GM04504 (cell line): ENCODE measurements at places on chromosomes 2 and 18.

DNA sequence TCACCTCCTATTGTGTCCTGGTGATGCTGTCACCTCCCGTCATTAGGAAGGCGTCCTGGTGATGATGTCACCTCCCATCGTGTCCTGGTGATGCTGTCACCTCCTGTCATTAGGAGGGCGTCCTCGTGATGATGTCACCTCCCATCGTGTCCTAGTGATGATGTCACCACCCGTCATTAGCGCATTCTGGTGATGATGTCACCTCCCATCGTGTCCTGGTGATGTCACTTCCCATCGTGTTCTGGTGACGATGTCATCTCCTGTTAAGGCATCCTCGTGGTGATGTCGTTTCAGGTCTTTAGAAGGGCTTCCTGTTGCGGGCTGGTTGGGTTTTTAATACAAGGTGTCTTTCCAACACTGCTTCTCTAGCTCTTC is 40.7 kb downstream of the CTDP1 start:
- no peak for DNase-seq

GRCh38 chr2:105498281-105498846 is 99.5 kb upstream of the FHL2 start:
- DNase-seq, result no peak

GRCh38 chr2:238431456-238431855 is 4.7 kb downstream of the ASB1 start:
- no peak for DNase-seq

- no peak for DNase-seq
Measured at GRCh38 chr2:157938556-157938955, 62.4 kb upstream of the ACVR1 start.

GRCh38 chr2:172455121-172455515 is 27.7 kb downstream of the ITGA6 start:
- no peak for DNase-seq

- no peak for DNase-seq
Measured at GRCh38 chr2:42156721-42157120, 12.4 kb upstream of the EML4 start.

GRCh38 chr2:168510125-168510756 is 54.2 kb downstream of the CERS6 start:
- no peak for DNase-seq

DNA sequence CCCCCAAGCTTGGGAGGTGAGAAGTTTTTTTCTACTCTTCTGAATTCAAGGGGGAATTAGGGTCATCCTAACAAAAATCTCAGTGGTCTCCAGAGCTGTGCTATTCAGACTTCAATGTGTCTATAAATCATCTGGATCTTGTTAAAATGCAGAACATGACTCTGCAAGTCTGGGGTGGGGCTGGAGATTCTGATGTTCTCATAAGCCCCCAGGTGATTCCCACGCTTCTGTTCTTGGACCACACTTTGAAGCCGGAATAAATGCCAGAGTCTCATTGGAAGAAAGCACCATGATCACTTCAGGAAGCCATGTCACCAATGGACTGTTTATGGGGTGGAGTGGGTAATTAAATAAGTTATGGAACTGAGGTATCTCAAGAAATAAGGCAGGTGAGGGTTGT is 22.2 kb upstream of the SLC16A14 start:
- no peak for DNase-seq

GRCh38 chr2:54422072-54422581 is 34.0 kb upstream of the SPTBN1 start:
- no peak for DNase-seq

DNA sequence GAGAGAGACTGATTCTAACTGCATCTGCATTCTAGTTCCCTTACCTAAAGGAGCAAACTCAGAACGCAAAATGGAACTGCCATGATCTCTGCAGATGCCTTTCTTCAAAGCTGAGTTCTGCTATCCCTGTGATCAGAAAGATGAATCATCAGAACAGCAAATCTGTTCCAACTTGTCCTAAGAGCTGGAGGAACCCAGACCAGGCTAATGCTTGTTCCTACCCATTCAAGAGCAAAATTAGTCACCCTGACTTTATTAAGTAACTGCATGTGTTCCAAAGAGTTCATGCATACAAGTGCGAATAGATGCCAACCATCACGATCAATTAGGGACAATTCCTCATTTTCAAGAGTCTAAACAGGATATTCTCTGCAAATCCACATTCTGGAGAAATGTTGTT is 46.5 kb downstream of the MBP start:
- DNase-seq, result peak; percentile 64

- DNase-seq, result no peak
Measured at GRCh38 chr18:46164920-46165319, 60.7 kb downstream of the HAUS1 start.

GRCh38 chr2:98510322-98510662 is 65.6 kb downstream of the INPP4A start:
- no peak for DNase-seq

DNA sequence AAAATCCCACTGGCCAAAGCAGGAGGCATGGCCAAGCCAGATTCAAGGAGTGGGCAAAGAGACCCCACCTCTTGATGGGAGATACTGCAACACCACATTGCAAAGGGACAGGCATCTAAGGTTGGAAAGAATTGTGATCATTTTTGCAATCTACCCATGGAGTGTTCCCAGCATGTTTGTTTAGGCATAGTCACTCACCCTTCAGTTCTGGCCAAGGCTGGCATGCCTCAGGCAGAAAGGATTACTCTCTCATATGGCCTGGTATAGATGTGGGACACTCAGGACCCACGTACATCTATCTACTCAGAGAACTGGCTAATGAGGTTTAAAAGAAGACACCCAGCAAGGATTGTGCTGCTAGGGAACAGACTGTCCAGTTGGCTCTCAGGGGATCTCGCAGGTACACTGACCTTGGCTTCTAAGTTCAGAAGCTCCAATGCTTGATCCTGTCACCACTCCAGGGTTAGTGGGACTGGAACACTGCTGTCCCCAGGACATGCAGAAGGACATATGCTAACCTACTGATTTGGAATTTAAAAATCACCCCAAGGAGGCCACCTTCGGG is 183.7 kb downstream of the KLHL29 start:
- no peak for DNase-seq

DNA sequence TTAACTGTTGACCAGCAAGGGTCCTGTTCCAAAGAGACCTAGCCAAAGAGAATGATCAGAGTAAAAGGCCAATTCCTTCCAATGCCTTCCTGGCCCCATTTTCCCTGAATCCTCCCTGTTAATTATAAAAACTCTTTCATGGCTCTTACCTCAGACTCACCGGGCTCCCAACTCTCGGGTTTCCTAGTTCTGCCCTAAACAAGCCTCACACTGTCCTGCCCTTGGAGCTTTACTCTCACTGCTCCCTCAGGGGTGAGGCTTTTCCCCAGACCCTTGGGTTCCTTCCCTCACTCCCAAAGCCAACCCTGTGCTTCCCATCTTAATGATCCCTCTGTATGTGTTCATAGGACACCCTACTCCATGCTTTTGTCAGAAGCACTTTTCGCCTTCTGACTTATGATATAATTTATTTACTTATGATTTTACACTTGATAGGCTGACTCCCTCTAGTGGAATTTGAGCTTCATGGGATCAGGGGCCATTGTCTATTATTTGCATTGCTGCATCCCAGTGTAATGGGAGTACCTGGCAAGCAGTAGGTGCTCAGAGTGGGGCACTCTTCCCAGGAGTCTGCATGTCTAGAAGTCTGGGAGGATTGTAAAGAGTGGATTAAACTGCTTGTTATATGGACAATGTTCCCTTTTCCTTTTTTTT is 29.9 kb upstream of the ZNG1B start:
- no peak for DNase-seq

DNA sequence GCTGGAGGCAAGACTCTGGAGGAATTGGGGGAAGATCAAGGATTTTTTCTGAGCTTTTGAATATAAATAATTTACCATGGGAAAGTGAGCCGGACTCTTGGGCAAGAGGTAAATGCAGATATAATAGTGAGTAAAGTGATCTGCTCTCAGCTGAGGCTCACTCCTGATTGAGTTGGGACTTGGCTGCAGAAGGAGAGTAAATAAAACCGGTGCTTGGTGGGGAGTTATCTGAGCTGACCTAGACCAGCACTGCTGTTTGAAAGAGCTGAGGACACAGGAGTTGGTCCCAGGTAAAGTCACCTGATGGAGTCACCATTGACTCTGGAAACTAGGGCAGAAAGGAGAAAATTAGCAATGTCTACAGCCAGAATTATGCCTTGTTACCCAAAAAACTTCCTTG is 57.3 kb upstream of the LRPPRC start:
- DNase-seq, result no peak

- DNase-seq, result no peak
Measured at GRCh38 chr2:233455006-233455405, 100.7 kb downstream of the DGKD start.

DNA sequence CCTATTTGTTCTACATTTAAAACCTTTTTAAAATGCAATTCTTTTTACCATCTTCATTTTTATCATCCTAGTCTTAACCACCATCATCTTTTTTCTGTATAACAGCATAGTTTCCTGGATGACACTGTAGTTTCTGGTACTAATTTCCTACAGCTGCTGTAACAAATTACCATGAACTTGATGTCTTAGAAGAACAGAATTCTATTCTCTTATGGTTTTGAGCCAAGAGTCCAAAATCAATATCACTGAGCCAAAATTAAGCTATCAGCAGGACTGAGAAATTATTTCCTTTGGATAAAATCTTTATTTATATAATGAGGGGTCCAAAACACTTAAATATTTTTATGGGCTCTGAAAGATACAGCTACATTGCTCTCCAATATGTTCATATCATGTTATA is 539.3 kb downstream of the METTL4 start:
- no peak for DNase-seq

- DNase-seq, result peak; percentile 92
Measured at GRCh38 chr2:120546048-120546864, 189.4 kb upstream of the GLI2 start.

DNA sequence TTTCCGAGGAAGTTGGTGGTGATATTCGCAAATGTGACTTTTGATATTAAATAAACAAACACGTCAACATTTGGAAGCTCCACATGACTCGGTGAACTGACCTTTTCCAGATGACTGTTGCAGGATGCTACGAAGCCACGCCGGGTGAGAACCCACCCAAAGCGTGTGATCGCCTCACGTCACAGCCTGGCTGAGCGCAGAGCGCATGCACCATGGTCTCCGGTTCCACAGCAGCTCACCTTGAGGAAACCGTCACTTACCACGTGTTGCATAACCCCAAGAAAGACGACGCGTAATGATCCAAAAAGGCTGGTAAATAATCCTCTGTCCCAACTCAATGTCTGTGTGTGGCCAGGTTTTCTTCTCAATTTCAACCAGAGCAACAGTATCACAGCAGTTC is 64.5 kb upstream of the CTDP1 start:
- no peak for DNase-seq
